ENCODE measurements at places on chromosomes 12 and 14.

DNA sequence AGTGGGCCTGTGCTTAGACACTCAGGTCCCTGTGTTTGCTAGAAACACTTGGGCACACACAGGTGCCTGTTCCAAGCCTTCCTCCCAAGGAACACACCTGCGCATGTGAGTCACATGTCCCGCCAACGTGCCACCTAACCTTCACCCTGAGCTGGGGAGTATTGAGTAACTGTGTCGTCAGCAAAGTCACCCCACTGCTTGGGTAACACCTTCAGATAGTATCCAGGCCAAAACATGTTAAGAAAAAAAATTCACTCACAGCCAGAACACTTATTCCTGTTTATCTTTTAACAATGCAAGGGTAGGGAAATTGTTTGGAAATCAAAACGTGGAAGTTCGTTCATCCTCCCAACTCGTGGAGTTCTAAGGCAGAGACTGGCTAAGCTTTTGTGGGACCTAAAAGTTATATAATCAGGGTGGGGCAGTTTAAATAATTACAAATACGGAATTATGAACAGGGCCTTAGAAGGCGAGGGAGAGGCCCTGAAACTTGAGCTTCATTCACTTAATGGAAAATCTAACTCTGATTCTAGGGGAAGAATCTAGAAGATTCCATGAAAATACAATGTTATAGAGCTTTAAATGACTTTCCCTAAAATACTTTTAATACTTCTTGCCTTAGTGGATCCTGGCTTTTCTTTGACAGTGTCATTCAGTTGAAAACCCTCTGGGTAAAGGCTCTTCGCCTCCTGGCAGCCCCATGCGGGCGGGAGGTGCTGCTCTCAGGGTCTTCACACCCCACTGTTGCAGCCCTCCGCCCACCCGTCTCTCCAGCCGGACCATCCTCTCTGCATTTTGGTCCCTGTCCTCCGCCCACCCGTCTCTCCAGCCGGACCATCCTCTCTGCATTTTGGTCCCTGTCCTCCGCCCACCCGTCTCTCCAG lies 30.3 kb upstream of the ADIPOR2 start:
- no peak for DNase-seq
- peak overlapping the region; percentile 38 for H3K4me3 ChIP-seq
- peaks cover 33% of the 10 kb centered on the region for H3K4me1 ChIP-seq
- no peaks in the 10 kb centered on the region for H3K36me3 ChIP-seq
- no peaks in the 10 kb centered on the region for H3K27me3 ChIP-seq
- peak overlapping the region; percentile 97 for H3K27ac ChIP-seq

GRCh38 chr14:80988192-80988591 lies 32.8 kb downstream of the TSHR start:
- H3K4me1 ChIP-seq: no peaks in the 10 kb centered on the region
- no peaks in the 10 kb centered on the region for H3K27me3 ChIP-seq
- DNase-seq: no peak
- H3K27ac ChIP-seq: no peak overlapping the region
- H3K4me3 ChIP-seq: no peak overlapping the region

DNA sequence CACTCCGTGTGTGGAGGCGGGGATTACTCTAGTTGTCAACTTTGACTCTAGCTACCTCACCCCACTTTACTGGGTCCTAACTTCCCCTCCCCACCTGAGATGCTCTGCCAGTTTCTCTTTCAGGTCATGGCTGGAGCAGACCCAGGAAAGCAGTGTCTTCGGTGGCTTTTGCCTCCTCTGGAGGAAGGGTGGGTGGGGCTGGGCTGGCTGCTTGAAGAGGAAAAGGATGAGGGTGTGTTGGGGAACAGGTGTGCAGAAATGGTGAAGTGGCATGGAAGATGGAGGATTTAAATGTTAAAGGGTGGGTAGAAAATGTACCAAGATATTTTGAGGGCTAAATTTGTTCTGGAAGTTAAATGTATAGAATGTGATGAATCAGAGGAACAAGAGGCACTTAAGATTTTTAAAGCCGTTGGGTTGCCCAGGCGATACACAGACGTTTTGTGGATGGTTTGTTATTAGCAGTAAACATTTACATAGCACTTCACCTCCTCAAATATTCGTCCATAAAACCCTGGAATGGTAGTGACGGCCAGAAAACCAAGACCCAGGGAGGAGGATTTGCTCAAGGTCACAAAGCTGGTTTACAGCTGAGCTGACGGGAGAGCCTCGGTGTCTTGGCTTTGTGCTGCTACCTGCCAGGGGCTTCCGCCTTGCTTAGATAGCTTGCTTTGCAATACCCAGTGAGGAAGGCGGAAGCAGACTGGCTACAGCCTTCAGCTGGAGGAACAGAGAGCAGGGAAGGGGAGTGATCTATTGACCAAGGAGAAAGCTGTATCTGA lies 72.2 kb upstream of the PRMT8 start:
- no peak overlapping the region for H3K4me3 ChIP-seq
- no peak overlapping the region for H3K27ac ChIP-seq
- H3K4me1 ChIP-seq: no peaks in the 10 kb centered on the region
- H3K36me3 ChIP-seq: no peaks in the 10 kb centered on the region
- DNase-seq: no peak

DNA sequence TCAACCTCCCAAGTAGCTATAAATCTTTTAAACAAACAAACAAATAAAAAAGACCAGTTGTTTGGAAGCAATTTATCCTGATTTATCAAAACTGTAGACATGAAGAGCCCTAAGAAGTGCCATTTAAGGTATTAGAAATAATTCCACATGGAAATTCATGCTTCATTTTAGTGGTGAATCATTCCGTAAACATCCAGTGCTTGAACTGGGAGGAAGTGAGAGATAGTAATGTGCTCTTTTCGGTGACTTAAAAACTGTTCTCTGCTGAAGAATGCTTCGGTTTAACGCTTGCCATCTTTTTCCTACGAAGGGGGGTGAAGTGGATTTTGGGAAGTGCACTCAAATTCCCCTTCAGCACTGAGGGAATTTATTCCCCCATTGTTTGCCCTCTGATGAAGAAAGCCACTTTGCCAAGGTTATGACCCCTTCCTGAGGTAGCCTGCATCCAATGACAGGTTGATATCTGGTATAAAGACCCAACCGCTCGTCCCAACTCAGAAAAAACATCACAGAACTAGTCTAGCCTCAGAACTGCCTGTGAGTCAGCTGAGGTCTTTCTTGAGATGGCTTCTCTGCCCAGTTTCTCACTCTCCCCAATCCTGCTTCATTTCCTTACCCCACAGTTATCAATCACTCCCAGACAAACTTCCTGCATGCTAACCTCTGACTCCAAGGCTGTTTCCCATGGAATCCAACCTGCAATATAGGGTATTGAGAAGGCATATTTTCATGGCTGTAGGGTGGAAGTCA lies 244.1 kb downstream of the AEBP2 start:
- no peaks in the 10 kb centered on the region for H3K4me1 ChIP-seq
- no peaks in the 10 kb centered on the region for H3K36me3 ChIP-seq
- no peaks in the 10 kb centered on the region for H3K27me3 ChIP-seq
- H3K27ac ChIP-seq: no peak overlapping the region
- no peak for DNase-seq

GRCh38 chr14:30131581-30132097 lies 204.0 kb upstream of the PRKD1 start:
- DNase-seq: no peak
- H3K4me3 ChIP-seq: no peak overlapping the region
- H3K27ac ChIP-seq: no peak overlapping the region
- no peaks in the 10 kb centered on the region for H3K36me3 ChIP-seq
- H3K27me3 ChIP-seq: no peaks in the 10 kb centered on the region
- no peaks in the 10 kb centered on the region for H3K4me1 ChIP-seq

DNA sequence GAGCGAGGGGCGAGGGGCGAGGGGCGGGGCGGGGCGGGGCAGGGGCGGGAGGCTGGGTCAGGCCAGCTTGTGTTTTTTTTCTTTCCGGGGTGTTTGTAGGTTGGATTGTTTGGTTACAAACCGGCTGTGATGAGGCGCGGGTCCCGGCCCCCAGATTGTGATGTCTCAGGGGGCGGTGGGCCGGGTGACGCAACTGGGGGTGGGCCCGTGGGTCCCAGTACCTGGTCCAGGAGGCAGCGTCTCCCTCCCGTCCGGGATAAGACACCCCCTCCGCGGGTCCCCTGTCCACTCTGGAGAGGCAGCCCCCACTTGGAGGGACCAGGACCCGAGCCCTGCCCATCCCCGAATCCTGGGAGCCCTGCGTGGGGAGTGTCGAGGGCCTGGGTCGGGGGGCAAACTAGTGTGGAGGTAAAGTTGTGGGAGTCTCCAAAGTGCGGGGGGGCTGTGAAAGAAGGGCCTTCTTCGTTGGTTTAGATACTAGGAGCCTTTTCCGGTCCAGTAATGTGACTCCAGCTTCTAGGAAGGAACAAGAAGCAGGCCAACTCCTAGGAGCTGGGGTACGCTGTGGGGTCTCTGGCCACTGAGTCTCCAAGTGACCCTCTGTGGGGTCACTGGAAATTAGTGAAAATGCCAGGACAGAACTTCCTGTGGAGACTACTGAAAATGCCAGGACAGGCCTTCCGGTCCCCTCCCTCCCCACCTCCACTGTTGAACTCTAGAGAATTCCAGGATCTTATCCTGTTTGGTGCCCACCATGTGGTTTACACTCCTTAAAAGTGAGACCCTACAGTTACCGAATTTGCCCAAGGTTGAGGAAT lies 579 bp upstream of the CLMN start:
- peak overlapping the region; percentile 97 for H3K4me3 ChIP-seq
- no peaks in the 10 kb centered on the region for H3K36me3 ChIP-seq
- no peaks in the 10 kb centered on the region for H3K27me3 ChIP-seq

DNA sequence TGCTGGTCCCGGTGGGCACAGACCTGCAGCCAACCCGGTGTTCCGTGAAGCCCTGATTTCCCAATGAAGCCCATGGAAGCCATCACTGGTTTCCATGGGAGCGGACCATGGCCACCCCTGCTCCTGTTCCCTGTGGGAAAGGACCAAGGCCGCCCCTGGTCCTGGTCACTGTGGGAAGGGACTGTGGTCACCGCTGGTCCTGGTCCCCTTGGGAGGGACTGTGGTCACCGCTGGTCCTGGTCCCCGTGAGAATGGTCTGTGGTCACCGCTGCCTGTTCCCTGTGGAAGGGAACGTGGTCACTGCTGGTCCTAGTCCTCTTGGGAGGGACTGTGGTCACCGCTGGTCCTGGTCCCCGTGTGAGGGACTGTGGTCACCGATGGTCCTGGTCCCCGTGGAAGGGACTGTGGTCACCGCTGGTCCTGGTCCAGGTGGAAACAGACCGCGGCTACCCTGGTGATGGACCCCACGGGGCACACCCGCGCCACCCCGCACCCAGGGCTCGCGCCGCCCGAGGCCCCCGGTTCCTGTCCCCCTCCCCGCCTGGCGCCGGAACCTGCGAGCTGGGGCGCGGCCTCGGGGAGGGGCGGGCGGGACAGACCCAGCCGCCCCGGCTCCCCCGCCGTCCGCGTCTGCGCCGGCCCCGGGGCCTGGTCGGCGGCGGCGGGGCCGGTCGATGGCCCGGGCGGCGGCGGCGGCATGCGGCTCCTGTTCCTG lies at the start of gene GLT1D1:
Gene GLT1D1 (plus strand): TSS at position 594 of the 715 bp plus-strand sequence. CDS start 104 bp downstream, at position 698.
- no peaks in the 10 kb centered on the region for H3K27me3 ChIP-seq
- no peak within 1 kb of the TSS for H3K27ac ChIP-seq
- no peaks in the 10 kb centered on the region for H3K36me3 ChIP-seq
- H3K4me3 ChIP-seq: peak within 1 kb of the TSS; percentile 0

DNA sequence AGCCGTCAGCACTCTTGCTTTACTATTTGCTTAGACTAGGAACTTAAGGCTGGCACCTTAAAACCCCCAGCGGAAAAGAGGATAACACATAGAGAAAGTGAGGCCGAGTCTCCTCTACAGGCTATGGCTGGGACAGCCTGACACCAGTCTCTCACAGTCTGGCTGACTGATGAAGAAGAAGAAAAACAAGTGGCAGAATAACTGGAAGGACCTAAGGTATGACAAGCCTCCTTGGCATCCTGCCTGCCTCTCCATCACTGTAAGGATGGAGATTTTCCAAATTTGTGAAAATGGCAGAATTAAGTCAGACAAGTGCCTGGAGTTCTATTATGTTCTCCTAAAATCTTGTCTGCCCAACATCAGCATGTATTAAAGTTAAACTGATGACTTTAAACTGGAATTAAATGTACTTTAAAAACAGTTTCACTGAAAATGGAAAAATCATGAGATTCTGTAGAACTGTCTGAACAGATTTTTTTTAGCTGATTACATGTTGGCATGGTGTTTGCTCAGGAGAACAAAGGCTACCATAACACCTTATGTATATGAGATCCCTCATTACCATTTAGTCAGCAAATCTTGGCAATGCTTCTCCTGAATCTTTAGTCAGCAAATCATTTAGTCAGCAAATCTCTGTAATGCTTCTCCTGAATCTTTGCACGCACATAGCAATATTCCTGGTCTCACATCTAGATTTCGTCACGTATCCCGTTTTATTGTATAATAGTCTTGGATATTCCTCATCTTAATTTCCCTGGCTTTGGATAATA lies 140.3 kb upstream of the AEBP2 start:
- H3K4me1 ChIP-seq: peaks cover 42% of the 10 kb centered on the region
- H3K36me3 ChIP-seq: no peaks in the 10 kb centered on the region
- H3K27ac ChIP-seq: peak overlapping the region; percentile 75
- H3K27me3 ChIP-seq: no peaks in the 10 kb centered on the region
- DNase-seq: no peak
- H3K4me3 ChIP-seq: no peak overlapping the region

DNA sequence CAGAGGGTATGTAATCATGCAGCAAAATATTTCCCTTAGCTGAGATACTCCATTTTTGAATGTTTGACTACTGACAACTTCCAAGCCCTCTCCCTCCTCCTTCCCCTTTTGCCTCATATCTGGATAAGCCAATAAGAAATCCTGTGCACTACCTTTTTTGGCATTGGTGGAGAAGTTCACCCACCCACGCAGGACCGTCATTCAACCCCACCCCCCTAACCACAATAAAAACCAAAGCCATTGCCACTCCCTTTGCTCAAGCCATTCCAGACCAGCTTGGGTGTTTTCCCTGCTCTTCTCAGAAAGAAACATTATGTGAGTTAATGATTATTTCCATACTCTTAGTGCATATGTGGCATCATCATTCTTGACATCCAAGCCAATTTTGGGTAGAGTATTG lies 176.7 kb downstream of the PTPN11 start:
- no peak overlapping the region for H3K4me3 ChIP-seq
- no peaks in the 10 kb centered on the region for H3K27me3 ChIP-seq
- no peaks in the 10 kb centered on the region for H3K36me3 ChIP-seq
- H3K4me1 ChIP-seq: no peaks in the 10 kb centered on the region
- DNase-seq: no peak

DNA sequence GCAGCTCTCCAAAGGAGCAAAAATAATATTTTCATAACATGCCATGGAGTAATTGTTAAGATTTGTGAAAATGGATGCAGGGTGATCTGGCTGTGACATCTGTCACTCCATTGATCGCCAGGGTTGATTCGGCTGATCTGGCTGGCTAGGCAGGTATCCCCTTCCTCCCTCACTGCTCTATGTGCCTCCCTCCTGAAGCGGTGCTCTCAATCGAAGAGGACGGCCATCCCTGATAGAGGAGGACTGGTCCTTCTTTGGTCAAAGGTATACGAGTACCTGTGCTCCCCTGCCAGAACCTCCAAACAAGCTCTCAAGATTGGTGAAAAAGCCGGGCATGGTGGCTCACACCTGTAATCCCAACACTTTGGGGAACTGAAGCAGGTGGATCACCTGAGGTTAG lies 47.9 kb downstream of the VCPKMT start:
- H3K27me3 ChIP-seq: no peaks in the 10 kb centered on the region
- H3K36me3 ChIP-seq: no peaks in the 10 kb centered on the region
- H3K27ac ChIP-seq: peak overlapping the region; percentile 56
- H3K4me1 ChIP-seq: no peaks in the 10 kb centered on the region
